EL (cell line): ENCODE measurements at places on chromosomes 1 and 21.

GRCh38 chr1:59992040-59992820 lies 65.7 kb upstream of the CYP2J2 start:
- no peak for DNase-seq

- peak; percentile 73 for DNase-seq
These were observed 93.3 kb downstream of the SSBP3 start for GRCh38 chr1:54312796-54313316.

GRCh38 chr1:108042610-108043009 lies 77.6 kb upstream of the VAV3 start:
- no peak for DNase-seq

- DNase-seq: peak; percentile 3
These were observed 552 bp downstream of the PLD5 start for GRCh38 chr1:242523719-242524570.

DNA sequence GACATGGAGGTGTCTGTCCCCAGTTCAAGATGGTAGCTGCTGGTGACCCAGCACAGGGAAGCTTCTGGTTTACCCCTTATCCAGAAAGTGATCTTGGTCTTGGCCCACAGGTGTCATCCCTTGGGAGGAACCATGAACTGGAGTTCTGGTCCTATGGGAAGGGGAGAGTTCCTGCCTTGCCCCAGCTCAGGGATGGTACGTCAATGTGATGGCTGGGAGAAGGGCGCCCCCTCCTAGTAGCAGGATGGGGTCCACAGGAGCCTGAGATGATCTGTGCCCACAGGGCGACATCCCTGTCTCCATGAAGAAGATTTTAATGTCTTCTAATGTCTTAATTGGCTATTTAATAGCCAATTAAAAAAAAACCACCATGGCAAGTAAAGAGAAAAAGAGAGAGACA lies 249.8 kb downstream of the SIPA1L2 start:
- no peak for DNase-seq

DNA sequence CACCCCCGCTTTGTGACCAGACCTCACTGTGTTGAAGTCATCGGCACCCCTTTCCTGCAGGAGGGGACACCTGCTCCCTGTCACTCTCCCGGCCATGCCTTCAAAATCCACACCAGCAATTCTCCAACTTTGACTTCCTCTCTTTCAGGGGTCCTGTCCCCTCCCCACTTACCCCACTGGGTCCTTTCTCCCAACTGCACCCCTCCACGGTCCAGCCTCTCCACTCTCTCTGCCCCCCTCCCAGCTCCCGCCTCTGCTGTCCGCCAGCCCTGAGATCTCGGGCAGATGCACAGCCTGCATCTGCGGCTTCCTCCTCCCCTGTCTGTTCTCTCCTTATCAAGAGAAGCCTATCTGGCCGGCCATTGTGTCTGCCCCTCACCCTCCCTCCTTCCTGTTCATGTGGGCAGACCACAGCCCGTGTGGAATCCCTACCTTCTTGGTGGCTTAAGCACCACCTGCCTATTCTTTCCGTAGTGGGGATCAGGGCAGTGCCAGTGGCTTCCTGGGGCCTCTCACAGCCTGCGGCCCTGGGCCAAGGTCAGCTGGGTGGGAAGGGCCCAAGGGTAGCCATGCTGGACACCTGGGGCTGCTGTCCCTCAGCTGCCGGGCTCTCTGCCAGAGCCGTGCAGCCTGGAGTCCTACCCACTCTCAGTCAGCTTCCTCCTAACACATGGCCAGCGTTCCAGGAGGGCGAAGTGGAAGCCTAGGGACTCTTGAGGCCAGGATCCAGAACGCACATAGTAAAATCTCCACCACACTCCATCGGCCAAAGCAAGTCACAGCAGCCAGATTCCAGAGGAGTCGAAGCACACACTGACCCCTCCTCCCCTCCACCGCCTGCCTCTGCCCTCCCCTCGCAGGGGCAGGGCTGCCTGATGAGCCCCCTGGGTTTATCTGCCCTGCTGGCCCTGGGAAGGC lies 5.1 kb upstream of the HES4 start:
- peak; percentile 75 for DNase-seq

GRCh38 chr21:44965251-44966022 lies 25.6 kb downstream of the SLX9 start:
- peak; percentile 67 for DNase-seq

- DNase-seq: no peak
These were observed 294.7 kb upstream of the POGK start for GRCh38 chr1:166544561-166544960.

- DNase-seq: no peak
These were observed 69.5 kb downstream of the GRIK3 start for GRCh38 chr1:36964830-36965229.

- no peak for DNase-seq
These were observed 47.0 kb downstream of the C1orf198 start for GRCh38 chr1:230821346-230821745.

- no peak for DNase-seq
These were observed 69.4 kb upstream of the MORC3 start for GRCh38 chr21:36250423-36251075.

- DNase-seq: no peak
These were observed 235.1 kb downstream of the RRAGC start for GRCh38 chr1:38624336-38625039.

GRCh38 chr1:198933515-198934222 lies 294.8 kb downstream of the PTPRC start:
- no peak for DNase-seq

- peak; percentile 99 for DNase-seq
These were observed 29.6 kb upstream of the RNF187 start for GRCh38 chr1:228457396-228458176.

DNA sequence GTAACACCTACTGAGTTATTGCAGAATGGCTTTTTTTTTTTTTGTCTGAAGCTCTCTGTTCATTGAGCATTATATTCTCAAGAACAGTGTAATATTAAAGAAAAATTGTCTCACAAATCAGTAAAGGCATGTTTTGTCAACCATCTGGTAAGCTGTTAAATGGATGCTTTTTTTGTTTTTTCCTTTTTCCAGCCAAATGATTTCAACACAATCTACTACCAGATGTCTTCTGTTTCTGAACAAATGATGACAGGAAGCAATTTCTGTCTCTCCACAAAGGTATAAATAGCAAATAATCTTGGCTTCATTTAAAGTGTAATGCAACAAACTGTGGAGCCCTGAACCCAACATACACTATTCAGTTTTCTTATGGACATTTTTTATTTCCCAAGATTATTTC lies 78.6 kb upstream of the RGS2 start:
- no peak for DNase-seq

DNA sequence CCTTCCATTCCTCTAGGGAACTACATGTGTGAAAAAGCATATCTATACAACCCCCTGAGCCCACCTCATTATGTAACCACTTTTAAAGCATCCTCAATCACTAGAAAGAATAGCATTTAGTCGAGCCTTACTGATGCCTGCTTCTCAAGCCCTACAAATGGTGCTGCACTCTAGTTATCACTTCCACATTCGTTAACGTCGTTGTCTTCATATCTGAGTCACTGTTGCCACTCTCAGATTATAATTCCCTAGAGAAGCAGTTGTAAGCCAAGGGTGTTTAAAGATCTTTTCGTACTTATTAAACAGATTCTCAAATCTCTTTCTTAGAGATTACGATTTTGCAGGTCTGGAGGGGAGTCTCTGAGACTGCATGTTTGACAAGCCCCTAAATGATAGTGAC lies 16.5 kb downstream of the ATP1B1 start:
- DNase-seq: no peak

- DNase-seq: no peak
These were observed 241.9 kb downstream of the PTPRU start for GRCh38 chr1:29478151-29478791.

- no peak for DNase-seq
These were observed 8.6 kb downstream of the RPRD2 start for GRCh38 chr1:150372580-150372979.

- peak; percentile 77 for DNase-seq
These were observed 27.8 kb downstream of the FBXO42 start for GRCh38 chr1:16324456-16324890.

- DNase-seq: no peak
These were observed 629 bp downstream of the CTNNBIP1 start for GRCh38 chr1:9909234-9910046.

DNA sequence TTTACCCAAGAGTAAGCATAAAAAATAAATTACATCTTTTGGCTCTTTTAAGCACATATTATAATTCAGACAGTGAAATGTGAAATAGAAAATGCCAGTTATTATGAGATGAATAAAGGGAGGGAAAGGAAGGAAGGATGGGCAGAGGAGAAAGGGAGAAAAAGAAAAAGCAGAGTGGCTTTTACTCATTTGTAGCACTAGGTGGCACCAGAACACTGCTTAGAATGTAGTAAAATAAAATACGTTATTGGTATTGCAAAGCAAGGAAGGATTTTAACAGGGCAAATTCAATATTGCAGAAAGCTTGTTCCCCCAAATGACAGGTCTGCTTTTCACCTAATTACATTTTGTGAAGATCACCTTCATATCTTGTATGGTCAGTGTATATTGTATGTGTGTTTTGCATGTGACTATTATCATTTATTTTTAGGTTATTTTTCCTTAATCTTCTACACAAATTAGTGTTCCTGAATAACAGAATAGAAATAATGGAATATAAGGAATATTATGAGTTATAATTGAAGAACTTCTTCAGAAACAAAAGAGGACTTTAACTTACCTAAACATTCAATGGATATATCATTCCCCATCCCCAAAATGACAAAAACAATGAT lies 9.1 kb upstream of the PCNX2 start:
- DNase-seq: no peak
